ENCODE measurements at places on chromosomes 16 and 17.
A peak's percentile ranks its signal among the peaks of the same experiment; 100 is the strongest.

GRCh38 chr16:16162591-16162990 is 60.7 kb downstream of the ABCC6 start:
- DNase-seq: no peak

- DNase-seq: no peak
Observed at GRCh38 chr16:15739950-15740349, 89.9 kb downstream of the NDE1 start.

GRCh38 chr16:88805340-88805715 is 1.7 kb downstream of the CDT1 start:
- DNase-seq: no peak

- DNase-seq: no peak
Observed at GRCh38 chr16:1494129-1494640, 1.0 kb downstream of the TELO2 start.

DNA sequence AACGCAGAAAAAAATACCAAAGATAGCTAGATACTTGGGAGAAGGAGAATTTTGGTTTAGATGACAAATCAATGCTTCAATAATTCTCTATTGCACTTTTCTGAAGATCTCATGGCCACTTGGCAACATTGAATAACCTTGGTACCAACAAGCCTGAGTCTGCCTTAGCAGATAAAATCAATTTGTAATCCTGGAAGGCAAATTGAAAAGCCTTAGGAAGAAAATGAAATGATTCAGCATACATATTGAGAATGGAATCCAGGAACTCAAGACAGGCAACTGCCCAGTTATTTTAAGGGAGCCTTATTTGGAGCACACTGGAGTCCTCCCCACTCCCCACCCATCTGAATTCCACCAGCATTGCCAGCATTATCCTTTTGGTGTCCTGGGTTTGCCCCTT is 109.3 kb upstream of the SOX9 start:
- no peak for DNase-seq

GRCh38 chr17:55677446-55677845 is 45.2 kb downstream of the TMEM100 start:
- no peak for DNase-seq

GRCh38 chr17:73334771-73335513 is 23.1 kb upstream of the CDC42EP4 start:
- DNase-seq: no peak

DNA sequence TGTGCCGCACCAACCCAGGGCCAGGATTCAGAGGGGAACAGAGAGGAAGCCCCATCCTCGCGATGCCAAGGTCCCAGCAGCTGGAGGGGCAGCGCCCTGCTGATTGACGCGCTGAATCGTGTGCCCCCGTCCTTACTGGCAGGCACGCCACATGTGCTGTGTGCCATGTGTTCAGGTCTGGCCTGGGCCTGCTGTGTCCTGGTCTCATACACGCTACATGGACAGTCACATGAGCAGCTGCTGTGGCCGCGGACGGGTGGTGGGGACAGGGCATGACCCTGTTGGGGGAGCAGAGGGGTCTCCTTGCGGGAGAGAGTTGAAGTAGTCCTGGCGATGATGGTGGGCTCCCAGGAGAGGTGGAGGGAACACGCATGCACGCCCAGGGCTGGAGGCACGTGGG is 18.0 kb downstream of the CBFA2T3 start:
- no peak for DNase-seq

DNA sequence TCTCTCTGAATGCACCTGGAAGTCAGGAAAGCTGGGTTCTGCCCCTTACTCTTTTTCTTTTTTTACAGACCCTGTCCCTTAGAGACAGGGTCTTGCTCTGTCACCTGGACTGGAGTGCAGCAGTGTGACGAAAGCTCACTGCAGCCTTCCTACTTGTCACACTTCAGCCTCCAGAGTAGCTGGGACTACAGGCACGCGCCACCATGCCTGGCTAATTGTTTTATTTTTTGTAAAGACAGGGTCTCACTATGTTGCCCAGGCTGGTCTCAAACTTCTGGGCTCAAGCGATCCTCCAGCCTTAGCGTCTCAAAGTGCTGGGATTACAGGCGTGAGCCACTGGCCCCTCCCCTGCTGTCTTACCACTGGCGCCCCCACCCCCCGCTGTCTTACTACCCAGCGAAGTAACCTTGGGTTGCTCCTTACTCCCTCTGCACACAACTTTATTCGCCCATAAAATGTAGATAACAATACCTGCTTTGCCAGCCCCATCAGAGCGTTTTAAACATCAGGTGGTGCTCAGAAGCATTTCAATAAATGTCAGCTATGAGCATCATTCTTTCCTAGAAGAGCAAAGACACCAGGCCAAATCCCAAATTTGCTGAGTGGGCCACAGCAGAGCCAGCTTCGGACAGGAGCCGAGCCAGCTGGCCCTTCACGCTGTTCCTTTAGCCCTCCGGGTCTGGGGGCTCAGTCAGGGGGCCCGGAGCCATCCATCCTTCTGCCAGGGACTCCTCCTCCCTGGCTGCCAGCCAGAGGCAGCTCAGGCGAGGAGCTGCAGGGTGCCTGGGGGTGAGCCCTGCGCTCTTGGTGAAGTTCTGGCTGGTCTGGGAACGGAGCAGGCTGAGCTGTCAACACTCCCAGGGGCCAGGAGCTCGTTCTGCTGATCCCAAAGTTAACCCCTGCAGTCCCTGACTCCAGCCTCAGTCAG is 24.4 kb downstream of the SRL start:
- DNase-seq: no peak

GRCh38 chr17:75921596-75921995 is 16.9 kb upstream of the MRPL38 start:
- no peak for DNase-seq

GRCh38 chr17:75909051-75909811 is 4.5 kb upstream of the MRPL38 start:
- no peak for DNase-seq

DNA sequence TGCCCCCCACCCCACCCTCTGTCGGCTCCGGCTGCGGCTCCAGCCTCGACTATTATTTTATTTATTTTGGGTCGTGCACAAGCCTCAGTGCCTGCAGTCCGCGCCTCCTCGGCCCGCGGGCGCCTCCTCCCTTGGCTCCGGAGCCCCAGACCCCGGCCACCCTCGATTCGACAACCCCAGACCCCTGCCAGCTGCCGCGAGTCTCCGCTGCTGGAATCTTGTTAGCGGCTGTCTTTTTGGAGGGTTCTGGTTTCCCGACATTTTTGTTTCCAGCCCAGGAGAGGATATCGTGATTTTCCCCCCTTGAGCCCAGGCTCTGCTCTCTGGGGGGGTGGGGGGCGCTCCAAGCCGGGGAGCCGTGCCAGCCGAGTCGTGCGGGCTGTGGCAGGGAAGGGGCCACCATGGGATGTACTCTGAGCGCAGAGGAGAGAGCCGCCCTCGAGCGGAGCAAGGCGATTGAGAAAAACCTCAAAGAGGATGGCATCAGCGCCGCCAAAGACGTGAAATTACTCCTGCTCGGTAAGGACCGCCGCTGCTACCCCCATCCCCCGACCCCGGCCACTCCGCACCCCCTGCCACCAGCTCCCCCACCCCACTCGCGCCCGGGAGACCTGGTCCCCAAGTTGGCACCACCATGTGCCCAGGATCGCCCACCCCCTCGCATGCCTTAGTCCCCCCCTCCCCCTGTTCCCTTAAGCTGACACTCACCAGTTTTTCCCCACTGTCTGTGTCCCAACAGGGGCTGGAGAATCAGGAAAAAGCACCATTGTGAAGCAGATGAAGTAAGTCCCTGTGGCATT is 746 bp downstream of the GNAO1 start:
- DNase-seq: peak; percentile 34

GRCh38 chr17:14940938-14941265 is 324.2 kb downstream of the PMP22 start:
- DNase-seq: no peak

DNA sequence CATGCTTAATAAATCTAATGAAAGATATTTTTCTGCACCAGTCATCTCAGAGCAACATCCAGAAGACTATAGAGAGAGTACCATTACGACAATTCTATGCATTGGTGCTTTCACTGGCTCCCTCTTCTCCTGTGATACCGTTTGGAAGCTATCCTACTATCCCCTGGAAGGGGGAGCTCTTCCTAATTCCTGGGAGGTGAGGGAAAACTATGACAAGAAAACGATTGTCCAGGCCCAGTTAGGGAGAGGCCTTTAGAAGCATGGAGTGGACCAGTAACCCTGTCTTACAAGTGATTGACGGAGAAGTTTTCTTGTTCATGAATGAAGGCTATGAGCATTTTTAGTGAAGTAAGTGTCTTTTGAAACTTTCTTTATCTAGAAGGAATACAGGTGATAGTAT is 150.2 kb downstream of the TANC2 start:
- no peak for DNase-seq
